ENCODE measurements at places on chromosomes 2 and 18. TPM values are rescaled to one million over a fixed set of nuclear protein-coding genes. Genes with fewer than 3 reads are reported as not detected.

Gene CDH20
- total RNA-seq, result not detected

- H3K27ac ChIP-seq, result no peak overlapping the region
- H3K4me3 ChIP-seq, result no peak overlapping the region
- DNase-seq, result no peak
- no peaks in the 10 kb centered on the region for H3K36me3 ChIP-seq
These were observed 11.8 kb downstream of the MAPRE3 start for GRCh38 chr2:26982102-26982742.

DNA sequence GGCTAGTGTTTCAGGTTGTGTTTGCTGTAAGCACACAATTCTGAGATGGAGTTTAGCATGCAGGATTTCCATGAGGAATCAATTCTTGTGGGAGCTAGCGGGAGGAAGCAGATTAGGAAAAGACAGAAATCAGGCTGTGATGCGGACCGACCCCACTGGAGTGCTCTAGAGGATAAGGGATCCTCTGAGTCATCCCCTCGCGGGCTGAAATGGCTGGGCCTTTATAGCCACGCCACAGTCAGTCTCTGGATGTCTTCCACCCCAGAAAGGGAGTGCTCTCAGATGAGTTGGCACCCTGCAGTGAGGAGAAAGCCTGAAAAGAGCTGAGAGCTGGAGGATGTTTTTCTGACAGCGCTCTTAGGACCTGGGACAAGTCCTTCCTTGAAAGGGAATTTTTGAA is 102.4 kb downstream of the GALNT3 start:
- no peaks in the 10 kb centered on the region for H3K36me3 ChIP-seq
- peak overlapping the region; percentile 7 for H3K27ac ChIP-seq
- no peaks in the 10 kb centered on the region for H3K27me3 ChIP-seq
- H3K4me3 ChIP-seq, result no peak overlapping the region
- no peaks in the 10 kb centered on the region for H3K4me1 ChIP-seq

GRCh38 chr18:76578571-76579300 is 83.7 kb upstream of the ZNF516 start:
- DNase-seq, result no peak
- H3K27ac ChIP-seq, result no peak overlapping the region
- H3K27me3 ChIP-seq, result no peaks in the 10 kb centered on the region
- no peaks in the 10 kb centered on the region for H3K4me1 ChIP-seq

- no peak overlapping the region for H3K27ac ChIP-seq
- H3K36me3 ChIP-seq, result no peaks in the 10 kb centered on the region
- peak; percentile 54 for DNase-seq
- H3K4me3 ChIP-seq, result peak overlapping the region; percentile 58
- H3K27me3 ChIP-seq, result peaks cover 15% of the 10 kb centered on the region
- no peaks in the 10 kb centered on the region for H3K4me1 ChIP-seq
These were observed 797 bp downstream of the KLHL14 start for GRCh38 chr18:32771871-32772580.

Gene GAREM1
- 8.9 TPM for total RNA-seq

- no peak for DNase-seq
- no peak overlapping the region for H3K27ac ChIP-seq
- H3K4me3 ChIP-seq, result no peak overlapping the region
- H3K4me1 ChIP-seq, result no peaks in the 10 kb centered on the region
- H3K36me3 ChIP-seq, result no peaks in the 10 kb centered on the region
These were observed 1.9 kb upstream of the ESPNL start for GRCh38 chr2:238097988-238098871.

Gene C2orf15
- 0.32 TPM for total RNA-seq

GRCh38 chr2:213098612-213099011 is 52.8 kb downstream of the IKZF2 start:
- H3K36me3 ChIP-seq, result no peaks in the 10 kb centered on the region
- DNase-seq, result no peak
- no peaks in the 10 kb centered on the region for H3K27me3 ChIP-seq
- no peak overlapping the region for H3K4me3 ChIP-seq
- no peaks in the 10 kb centered on the region for H3K4me1 ChIP-seq
- no peak overlapping the region for H3K27ac ChIP-seq

- H3K27me3 ChIP-seq, result no peaks in the 10 kb centered on the region
- H3K4me1 ChIP-seq, result no peaks in the 10 kb centered on the region
- H3K36me3 ChIP-seq, result no peaks in the 10 kb centered on the region
- no peak for DNase-seq
- no peak overlapping the region for H3K4me3 ChIP-seq
These were observed 2.2 kb upstream of the PARD3B start for GRCh38 chr2:204542982-204543608.

DNA sequence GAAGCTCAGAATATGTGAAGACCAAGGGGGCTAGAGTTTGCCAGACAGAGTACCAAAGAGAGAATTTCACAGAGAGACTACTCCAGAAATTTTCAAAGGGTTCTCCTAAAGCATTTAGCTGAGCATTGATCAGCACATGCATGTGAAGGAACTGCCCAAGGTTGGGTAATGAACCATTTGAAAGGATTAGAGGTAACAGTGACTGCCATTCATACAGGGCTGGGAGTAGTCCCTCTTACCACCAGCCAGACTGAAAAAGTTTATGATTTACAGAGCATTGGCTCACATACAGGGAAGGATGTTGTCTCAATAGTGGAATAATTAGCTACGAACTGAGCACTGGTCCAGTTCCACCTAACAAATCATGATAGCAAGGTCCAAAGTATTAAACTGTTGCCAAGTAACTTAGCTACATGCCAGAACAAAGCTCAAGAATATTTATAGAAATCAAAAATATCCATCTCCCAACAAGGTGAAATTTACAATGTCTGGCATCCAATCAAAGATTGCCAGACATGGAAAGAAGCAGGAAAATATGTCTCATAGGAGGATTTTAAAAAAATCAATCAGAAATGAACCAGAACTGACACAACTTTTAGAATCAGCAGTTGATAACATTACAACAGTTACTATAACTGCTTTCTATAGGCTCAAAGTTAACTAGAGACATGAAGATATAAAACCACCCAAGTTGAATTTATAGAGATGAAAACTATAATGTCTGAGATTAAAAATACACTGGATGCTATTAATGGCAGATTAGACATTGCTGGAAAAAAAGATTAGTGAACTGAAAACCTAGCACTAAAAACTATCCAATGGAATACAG is 25.7 kb upstream of the RNF103 start:
- H3K4me3 ChIP-seq, result no peak overlapping the region
- no peaks in the 10 kb centered on the region for H3K36me3 ChIP-seq
- no peak overlapping the region for H3K27ac ChIP-seq
- H3K27me3 ChIP-seq, result no peaks in the 10 kb centered on the region
- no peaks in the 10 kb centered on the region for H3K4me1 ChIP-seq

DNA sequence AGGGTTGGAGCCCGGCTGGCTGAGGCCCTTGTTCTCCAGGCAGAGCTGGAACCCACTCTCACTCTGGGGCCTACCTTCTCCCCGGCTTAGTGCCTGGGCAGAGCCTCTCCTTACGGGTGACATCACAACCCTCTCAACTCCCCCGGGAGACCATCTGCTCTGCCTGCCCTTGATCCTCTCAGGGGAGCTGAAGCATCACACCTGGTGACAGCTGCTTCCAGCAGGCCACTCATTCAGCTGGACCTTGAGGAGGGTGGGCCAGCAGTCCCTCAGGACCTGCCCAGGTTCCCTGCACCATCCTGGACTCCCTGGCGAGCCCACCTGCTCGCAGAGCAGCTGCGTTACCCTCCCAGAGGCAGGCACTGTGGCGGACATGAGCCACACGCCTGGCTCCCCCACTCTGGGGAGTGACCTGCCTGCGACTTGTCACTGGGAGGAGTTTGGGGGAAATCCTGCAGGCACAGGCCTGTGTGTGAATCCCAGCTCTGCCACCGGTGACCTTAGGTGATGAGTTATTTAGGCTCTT is 13.1 kb downstream of the HS6ST1 start:
- peaks cover 10% of the 10 kb centered on the region for H3K4me1 ChIP-seq
- no peaks in the 10 kb centered on the region for H3K36me3 ChIP-seq
- no peak overlapping the region for H3K4me3 ChIP-seq
- peak overlapping the region; percentile 63 for H3K27ac ChIP-seq
- H3K27me3 ChIP-seq, result no peaks in the 10 kb centered on the region

- no peak overlapping the region for H3K4me3 ChIP-seq
- H3K27me3 ChIP-seq, result no peaks in the 10 kb centered on the region
These were observed 79.5 kb upstream of the ALPP start for GRCh38 chr2:232299084-232299483.

DNA sequence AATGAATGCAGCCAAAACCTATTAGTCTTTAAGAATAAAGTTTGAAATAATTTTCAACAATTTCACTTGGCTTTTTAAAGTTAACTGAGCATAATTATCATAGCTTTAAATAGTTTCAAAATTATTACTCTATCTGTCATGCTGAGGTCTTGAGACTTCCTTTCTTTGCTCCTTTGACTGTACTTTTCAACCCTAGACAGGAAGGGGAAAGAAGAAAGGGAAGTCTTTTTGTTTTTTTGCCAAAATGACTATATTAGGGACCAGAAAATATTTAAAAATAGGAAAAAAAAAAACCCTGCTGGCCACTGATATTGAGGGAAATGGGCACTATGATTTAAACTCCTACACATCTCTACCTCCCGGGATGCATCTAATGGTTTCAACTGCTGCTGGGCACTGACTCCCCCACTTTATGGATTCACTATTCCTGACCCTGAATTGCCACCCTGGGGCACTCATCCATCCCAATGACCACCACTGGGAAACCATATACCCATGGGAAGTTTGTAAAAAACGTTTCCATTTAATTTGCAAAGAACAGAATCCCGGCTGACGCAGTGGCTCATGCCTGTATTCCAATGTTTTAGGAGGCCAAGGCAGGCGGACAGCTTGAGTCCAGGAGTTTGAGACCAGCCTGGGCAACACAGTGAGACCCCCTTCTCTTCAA is 50.5 kb downstream of the GAREM1 start:
- H3K27ac ChIP-seq, result no peak overlapping the region
- DNase-seq, result no peak
- no peak overlapping the region for H3K4me3 ChIP-seq
- no peaks in the 10 kb centered on the region for H3K27me3 ChIP-seq
- H3K4me1 ChIP-seq, result peaks cover 6% of the 10 kb centered on the region

- no peak overlapping the region for H3K4me3 ChIP-seq
- peaks cover 3% of the 10 kb centered on the region for H3K4me1 ChIP-seq
- no peaks in the 10 kb centered on the region for H3K27me3 ChIP-seq
- no peak for DNase-seq
- H3K27ac ChIP-seq, result no peak overlapping the region
- H3K36me3 ChIP-seq, result no peaks in the 10 kb centered on the region
These were observed 158.7 kb downstream of the MGAT5 start for GRCh38 chr2:134412639-134412999.

GRCh38 chr2:83827618-83828017 is 631.5 kb downstream of the SUCLG1 start:
- H3K27me3 ChIP-seq, result no peaks in the 10 kb centered on the region
- H3K4me1 ChIP-seq, result no peaks in the 10 kb centered on the region
- H3K27ac ChIP-seq, result no peak overlapping the region

DNA sequence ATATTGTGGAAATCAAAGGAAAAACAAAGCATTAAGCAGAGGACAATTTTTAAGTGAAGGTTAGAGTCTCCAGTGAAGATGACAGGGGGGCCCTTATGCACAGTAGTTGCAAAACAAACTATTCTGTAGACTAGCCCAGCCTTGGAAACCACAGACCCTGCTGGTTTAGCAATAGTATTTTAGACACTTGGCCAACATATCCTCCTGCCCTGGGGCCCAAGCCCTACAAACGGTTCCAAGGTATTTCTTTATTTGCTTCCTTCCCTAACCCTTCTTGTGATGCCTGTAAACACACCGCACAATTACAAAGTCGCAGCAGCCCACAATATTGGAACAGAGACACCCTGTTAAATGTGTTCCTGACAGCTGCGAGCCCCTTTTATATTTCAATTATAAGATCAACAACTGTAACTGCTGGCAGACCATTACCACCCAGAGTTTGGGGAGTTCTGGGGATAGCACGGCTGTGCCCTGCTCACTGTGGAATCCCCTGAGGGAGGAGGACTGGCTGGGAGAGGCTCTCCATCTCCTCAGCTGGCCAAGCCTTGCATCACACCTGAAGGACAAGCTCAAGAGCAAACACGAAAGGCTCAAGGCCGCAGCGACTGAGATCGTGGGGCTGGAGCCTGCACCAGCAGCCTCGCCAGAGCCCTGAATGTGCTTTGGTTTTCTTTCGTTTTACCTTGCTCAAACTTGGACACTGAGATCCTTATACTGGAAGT is 282.2 kb upstream of the ATP5MC3 start:
- H3K4me3 ChIP-seq, result no peak overlapping the region
- H3K27me3 ChIP-seq, result no peaks in the 10 kb centered on the region
- no peak for DNase-seq
- H3K27ac ChIP-seq, result no peak overlapping the region
- no peaks in the 10 kb centered on the region for H3K36me3 ChIP-seq

GRCh38 chr2:73083886-73084800 is 12.6 kb upstream of the SFXN5 start:
- DNase-seq, result no peak
- H3K4me1 ChIP-seq, result peaks cover 16% of the 10 kb centered on the region
- peaks cover 21% of the 10 kb centered on the region for H3K36me3 ChIP-seq
- no peak overlapping the region for H3K4me3 ChIP-seq
- no peak overlapping the region for H3K27ac ChIP-seq
- H3K27me3 ChIP-seq, result no peaks in the 10 kb centered on the region

Gene GRHL1
- total RNA-seq, result 0.43 TPM

GRCh38 chr2:67389788-67390187 is 7.3 kb upstream of the ETAA1 start:
- peaks cover 37% of the 10 kb centered on the region for H3K4me1 ChIP-seq
- H3K27me3 ChIP-seq, result no peaks in the 10 kb centered on the region
- peak overlapping the region; percentile 64 for H3K27ac ChIP-seq
- H3K4me3 ChIP-seq, result no peak overlapping the region
- H3K36me3 ChIP-seq, result no peaks in the 10 kb centered on the region
- no peak for DNase-seq

DNA sequence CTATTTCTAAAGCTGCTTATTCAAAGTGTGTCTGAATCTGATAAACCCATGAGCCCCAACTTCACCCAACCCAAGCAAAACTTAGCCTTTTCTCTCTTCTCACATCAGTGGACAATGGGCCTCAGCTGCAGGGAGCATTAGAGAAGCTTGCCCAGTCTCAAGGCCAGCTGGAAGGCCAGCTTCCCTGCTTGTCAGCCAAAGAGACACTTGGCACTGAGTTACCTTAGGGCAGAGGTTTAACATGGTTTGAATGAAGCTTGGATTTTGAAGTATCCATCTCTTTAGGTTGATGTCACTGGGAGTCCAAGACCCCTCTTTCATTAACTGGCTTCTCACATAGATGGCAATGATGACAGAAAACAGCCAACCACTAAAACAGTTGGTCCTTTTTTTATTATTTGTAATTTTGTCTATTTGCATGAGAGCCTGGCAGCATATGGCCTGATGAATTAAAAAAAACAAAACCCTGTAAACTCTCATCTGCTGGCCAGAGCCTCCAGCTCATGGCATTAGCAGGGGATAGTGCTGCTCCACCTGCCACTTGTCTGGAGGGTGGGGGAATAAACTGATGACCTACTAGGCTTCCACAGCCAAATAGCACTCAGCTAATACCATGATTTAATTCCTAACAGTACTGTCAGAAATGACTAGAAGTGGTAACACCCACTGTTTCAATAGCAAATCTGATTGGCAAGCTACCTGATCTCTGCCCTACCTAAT is 137.0 kb downstream of the UBE2E3 start:
- no peaks in the 10 kb centered on the region for H3K36me3 ChIP-seq
- no peak overlapping the region for H3K4me3 ChIP-seq
- no peaks in the 10 kb centered on the region for H3K27me3 ChIP-seq
- DNase-seq, result no peak
- H3K4me1 ChIP-seq, result no peaks in the 10 kb centered on the region
